Activated B cell treated with CpG ODN at 0.5 μM for 24 hours (primary cell): ENCODE measurements at places on chromosomes 16 and 17. TPM values are rescaled to one million over a fixed set of nuclear protein-coding genes. Genes with fewer than 3 reads are reported as not detected.
A peak's percentile ranks its signal among the peaks of the same experiment; 100 is the strongest.

GRCh38 chr16:63922560-63922959 is 1199.3 kb downstream of the CDH11 start:
- H3K4me3 ChIP-seq = no peak overlapping the region
- no peaks in the 10 kb centered on the region for H3K4me1 ChIP-seq
- no peak for DNase-seq
- H3K27ac ChIP-seq = no peak overlapping the region

GRCh38 chr17:45809499-45809898 is 25.4 kb downstream of the CRHR1 start:
- no peak for DNase-seq
- no peaks in the 10 kb centered on the region for H3K4me1 ChIP-seq
- H3K36me3 ChIP-seq = no peaks in the 10 kb centered on the region
- H3K27me3 ChIP-seq = peaks cover 6% of the 10 kb centered on the region

GRCh38 chr17:28325211-28325610 is 6.2 kb downstream of the TMEM97 start:
- no peak overlapping the region for H3K27ac ChIP-seq
- peaks cover 36% of the 10 kb centered on the region for H3K36me3 ChIP-seq
- H3K4me1 ChIP-seq = peaks cover 3% of the 10 kb centered on the region
- no peak overlapping the region for H3K4me3 ChIP-seq

DNA sequence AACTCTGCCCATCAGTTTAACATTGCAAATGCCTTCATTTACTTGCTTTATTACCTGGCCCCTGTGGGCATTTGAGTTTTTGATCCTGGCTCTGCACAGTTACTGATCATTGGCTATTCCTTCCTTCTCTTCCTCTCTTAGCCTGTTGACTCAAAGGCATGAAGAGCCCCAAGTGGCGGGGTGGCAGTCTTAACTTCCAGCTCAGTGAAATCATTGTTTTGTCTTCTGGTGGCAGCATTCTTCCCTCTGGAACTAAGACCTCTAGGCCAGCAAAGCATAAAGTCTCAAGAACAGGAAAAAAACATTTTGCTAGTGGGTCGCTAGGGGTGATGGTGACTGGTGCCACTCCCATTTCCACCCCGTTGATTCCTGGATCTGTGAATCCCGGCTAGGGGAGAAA is 52.3 kb upstream of the MRTFB start:
- H3K4me1 ChIP-seq = no peaks in the 10 kb centered on the region
- peaks cover 4% of the 10 kb centered on the region for H3K27me3 ChIP-seq
- no peak overlapping the region for H3K27ac ChIP-seq
- no peaks in the 10 kb centered on the region for H3K36me3 ChIP-seq

- no peaks in the 10 kb centered on the region for H3K36me3 ChIP-seq
- no peak for DNase-seq
- H3K27me3 ChIP-seq = peaks cover 63% of the 10 kb centered on the region
- H3K27ac ChIP-seq = no peak overlapping the region
- peak overlapping the region; percentile 80 for H3K4me3 ChIP-seq
- peaks cover 18% of the 10 kb centered on the region for H3K4me1 ChIP-seq
These were observed 309 bp downstream of the DNAH2 start for GRCh38 chr17:7717756-7718350.

GRCh38 chr16:1959269-1960039 is at the start of gene NDUFB10:
TSS of gene NDUFB10 (plus strand) at chr16:1959538. CDS start at chr16:1959625, 87 bp downstream.
- peak within 1 kb of the TSS; percentile 91 for H3K4me3 ChIP-seq
- peaks cover 49% of the 10 kb centered on the region for H3K4me1 ChIP-seq
- DNase-seq = peak; percentile 96
- H3K36me3 ChIP-seq = peaks cover 40% of the 10 kb centered on the region
- peak within 1 kb of the TSS; percentile 86 for H3K27ac ChIP-seq

GRCh38 chr16:31875928-31876547 is 2.4 kb downstream of the ZNF267 start:
- peaks cover 65% of the 10 kb centered on the region for H3K36me3 ChIP-seq
- no peak for DNase-seq
- H3K27me3 ChIP-seq = no peaks in the 10 kb centered on the region
- H3K27ac ChIP-seq = peak overlapping the region; percentile 87
- H3K4me3 ChIP-seq = peak overlapping the region; percentile 83

DNA sequence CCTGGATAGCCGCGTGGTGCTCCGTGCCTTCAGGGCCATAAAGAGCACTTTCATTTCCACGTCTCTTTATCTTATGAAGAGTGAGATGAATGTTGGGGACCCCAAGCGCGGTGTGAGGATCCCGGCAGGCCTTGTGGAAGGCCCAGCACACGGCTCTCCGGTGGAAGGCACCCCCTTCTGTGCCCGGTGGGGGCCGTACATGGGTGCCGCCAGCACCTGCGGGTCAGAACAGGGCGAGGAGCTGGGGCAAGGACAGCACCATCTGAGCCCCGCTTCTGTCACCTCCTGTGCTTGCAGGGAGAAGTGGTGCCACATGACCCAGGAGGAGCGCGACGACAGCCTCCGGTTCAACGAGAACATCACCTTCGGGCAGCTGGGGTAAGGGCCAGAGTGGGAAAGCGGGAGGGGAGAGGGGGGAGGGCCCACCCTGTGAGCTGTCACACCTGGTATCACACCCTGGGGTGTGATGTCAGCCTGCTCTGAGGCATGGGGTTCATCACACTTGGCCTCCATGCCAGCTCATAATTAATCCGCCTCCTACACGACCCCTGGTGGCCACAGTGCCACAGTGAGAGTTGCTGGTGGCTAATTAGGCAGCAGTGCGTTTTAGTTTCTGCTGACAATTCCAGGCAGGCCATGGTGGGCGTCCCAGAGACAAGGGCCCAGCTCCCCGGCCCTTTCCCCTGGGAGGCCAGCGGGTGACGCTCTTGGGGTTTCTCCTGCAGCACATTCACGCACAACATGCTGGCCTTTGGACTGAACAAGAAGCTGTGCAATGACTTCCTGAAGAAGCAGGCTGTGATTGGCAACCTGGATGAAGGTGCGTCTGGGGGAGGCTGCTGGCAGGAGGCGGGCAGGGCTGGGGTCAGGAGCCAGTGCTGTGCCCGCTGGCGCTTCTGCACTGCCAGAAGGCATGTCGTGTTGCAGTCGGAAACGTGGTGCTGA is 25.7 kb downstream of the CIBAR2 start:
- peak; percentile 54 for DNase-seq
- H3K36me3 ChIP-seq = no peaks in the 10 kb centered on the region
- H3K27me3 ChIP-seq = peaks cover 17% of the 10 kb centered on the region
- no peak overlapping the region for H3K27ac ChIP-seq
- H3K4me1 ChIP-seq = peaks cover 27% of the 10 kb centered on the region
- H3K4me3 ChIP-seq = no peak overlapping the region

- no peak overlapping the region for H3K27ac ChIP-seq
- peaks cover 3% of the 10 kb centered on the region for H3K36me3 ChIP-seq
- peaks cover 47% of the 10 kb centered on the region for H3K27me3 ChIP-seq
- no peak for DNase-seq
- H3K4me1 ChIP-seq = no peaks in the 10 kb centered on the region
- no peak overlapping the region for H3K4me3 ChIP-seq
These were observed 40.0 kb upstream of the RBFOX3 start for GRCh38 chr17:79650861-79651260.

DNA sequence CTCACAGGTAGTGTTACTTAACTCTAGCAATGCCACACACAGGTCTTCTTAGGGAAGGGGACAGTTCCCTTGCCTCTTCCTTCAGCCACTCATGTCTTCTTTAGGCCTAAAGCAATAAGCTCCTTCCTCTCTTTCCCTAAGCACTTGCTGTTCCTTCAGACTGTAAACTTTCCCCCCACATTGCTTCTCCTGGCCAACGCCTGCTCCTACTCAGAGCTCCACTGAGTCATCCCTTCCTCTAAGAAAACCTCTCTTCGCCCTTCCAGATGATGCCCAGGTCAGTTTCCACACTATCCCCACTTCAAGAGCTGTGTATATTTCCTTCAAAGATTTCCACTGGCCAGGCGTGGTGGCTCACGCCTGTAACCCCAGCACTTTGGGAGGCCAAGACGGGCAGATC is 12.5 kb upstream of the EPOP start:
- H3K27me3 ChIP-seq = peaks cover 6% of the 10 kb centered on the region
- no peak overlapping the region for H3K27ac ChIP-seq
- DNase-seq = no peak
- H3K4me3 ChIP-seq = no peak overlapping the region
- no peaks in the 10 kb centered on the region for H3K4me1 ChIP-seq

DNA sequence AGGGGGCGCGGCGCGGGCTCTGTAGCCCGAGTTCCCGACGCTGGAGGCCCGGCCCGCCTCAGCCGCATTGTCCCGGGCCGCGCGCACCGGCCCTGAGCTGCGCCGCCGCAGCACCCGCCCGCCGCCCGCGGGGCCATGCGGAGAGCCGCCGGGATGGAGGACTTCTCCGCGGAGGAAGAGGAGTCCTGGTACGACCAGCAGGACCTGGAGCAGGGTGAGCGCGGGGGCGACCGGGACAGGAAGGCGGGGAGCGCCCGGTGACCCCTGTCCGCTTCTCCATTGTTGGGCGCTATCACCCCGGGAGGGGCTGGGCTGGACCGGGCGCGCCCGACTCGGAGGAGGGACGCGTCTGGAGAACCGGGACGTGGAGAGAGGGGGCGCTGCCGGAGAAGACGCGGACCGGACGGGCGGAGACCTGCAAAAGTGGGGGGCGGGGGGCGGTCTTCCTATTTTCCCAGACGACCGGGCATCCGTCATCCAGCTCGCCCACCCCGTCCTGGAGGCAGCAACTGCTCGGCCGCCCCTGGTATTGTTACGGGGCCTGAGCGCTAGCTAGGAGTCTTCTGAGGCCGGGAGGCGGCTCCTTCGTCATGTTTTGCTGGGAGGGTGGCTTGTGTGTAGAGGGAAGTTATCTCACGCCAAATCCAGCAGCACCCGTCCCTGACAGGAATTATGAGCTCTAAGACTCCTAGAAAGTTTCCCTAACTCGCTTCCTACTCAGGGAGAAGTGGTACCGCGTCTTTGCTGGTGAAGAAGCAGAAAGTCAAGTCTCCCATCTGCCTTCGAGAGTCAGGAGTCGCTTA is 678 bp downstream of the CDR2L start:
- H3K4me3 ChIP-seq = peak overlapping the region; percentile 71
- H3K36me3 ChIP-seq = no peaks in the 10 kb centered on the region
- peaks cover 12% of the 10 kb centered on the region for H3K4me1 ChIP-seq
- no peak overlapping the region for H3K27ac ChIP-seq

GRCh38 chr17:64540118-64540776 is 33.5 kb downstream of the CEP95 start:
- no peak overlapping the region for H3K4me3 ChIP-seq
- no peaks in the 10 kb centered on the region for H3K4me1 ChIP-seq
- no peak overlapping the region for H3K27ac ChIP-seq
- H3K36me3 ChIP-seq = peaks cover 64% of the 10 kb centered on the region

- peaks cover 13% of the 10 kb centered on the region for H3K4me1 ChIP-seq
- H3K36me3 ChIP-seq = peaks cover 73% of the 10 kb centered on the region
- no peak overlapping the region for H3K27ac ChIP-seq
These were observed 15.6 kb downstream of the RFWD3 start for GRCh38 chr16:74650966-74651567.

- no peak for DNase-seq
- H3K36me3 ChIP-seq = peaks cover 6% of the 10 kb centered on the region
- no peak overlapping the region for H3K4me3 ChIP-seq
- H3K27ac ChIP-seq = peak overlapping the region; percentile 37
- H3K27me3 ChIP-seq = no peaks in the 10 kb centered on the region
These were observed 3.2 kb upstream of the NLRP1 start for GRCh38 chr17:5587438-5588032.

- H3K27me3 ChIP-seq = peaks cover 40% of the 10 kb centered on the region
- no peak overlapping the region for H3K27ac ChIP-seq
- peaks cover 18% of the 10 kb centered on the region for H3K4me1 ChIP-seq
- no peak for DNase-seq
- H3K4me3 ChIP-seq = no peak overlapping the region
- no peaks in the 10 kb centered on the region for H3K36me3 ChIP-seq
These were observed 22.3 kb upstream of the HLF start for GRCh38 chr17:55242476-55242875.

DNA sequence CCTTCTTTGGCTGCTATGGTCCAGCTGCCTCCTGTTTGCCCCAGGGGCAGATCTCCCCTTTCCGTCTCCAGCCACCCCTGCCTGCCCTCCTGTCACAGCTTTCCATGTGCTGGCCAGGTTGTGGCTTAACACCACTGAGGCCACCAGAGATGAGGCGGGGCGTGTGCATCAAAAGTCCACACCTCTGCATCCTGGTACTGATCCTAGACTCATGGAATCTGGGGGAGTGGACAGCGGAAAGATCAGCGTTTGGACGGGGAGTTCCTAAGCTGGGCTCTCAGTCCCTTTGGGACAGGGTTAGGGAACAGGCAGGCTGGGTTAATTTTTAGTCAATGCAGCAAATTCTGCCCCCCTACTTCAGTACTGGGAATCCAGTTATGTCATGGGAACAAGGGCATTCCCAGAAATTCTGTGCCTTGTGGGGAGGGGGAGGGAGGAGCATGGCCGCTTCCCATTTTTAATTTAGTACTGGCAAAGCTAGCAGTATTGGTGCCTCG is 3.9 kb downstream of the IGFBP4 start:
- H3K36me3 ChIP-seq = peaks cover 2% of the 10 kb centered on the region
- no peak overlapping the region for H3K27ac ChIP-seq
- no peak overlapping the region for H3K4me3 ChIP-seq
- H3K4me1 ChIP-seq = peaks cover 32% of the 10 kb centered on the region

GRCh38 chr16:87492291-87492630 is 563 bp downstream of the ZCCHC14 start:
- H3K4me1 ChIP-seq = peaks cover 44% of the 10 kb centered on the region
- H3K27ac ChIP-seq = no peak overlapping the region
- H3K36me3 ChIP-seq = peaks cover 2% of the 10 kb centered on the region
- no peak overlapping the region for H3K4me3 ChIP-seq
- DNase-seq = no peak

Gene ITGA2B
- not detected in 2 replicates for total RNA-seq

Gene HOXB8
- total RNA-seq = not detected in 2 replicates

Gene MYL4
- total RNA-seq = not detected in 2 replicates

Gene ZNF597
- total RNA-seq = 3.6 and 4.2 TPM in 2 replicates

Gene SLFN14
- total RNA-seq = not detected in 2 replicates
